Subcutaneous adipose tissue (tissue), 4 donors: ENCODE measurements at places on chromosomes 13 and 19. TPM values are rescaled to one million over a fixed set of nuclear protein-coding genes. Genes with fewer than 3 reads are reported as not detected.

The ATP1A3 gene
- total RNA-seq: not detected

The SCN1B gene
- total RNA-seq: 18.1 TPM

The LGALS14 gene
- total RNA-seq: not detected

The KATNAL1 gene
- 31.0 TPM for total RNA-seq

The ODAD3 gene
- 0.17 TPM for total RNA-seq

The ZNF57 gene
- total RNA-seq: 5.5 TPM

The PLPPR2 gene
- total RNA-seq: 11.7 TPM

The NUCB1 gene
- total RNA-seq: 480 TPM

The RPS16 gene
- total RNA-seq: 1,487 TPM
